ENCODE measurements at places on chromosomes 4 and X.
A peak's percentile ranks its signal among the peaks of the same experiment; 100 is the strongest.

DNA sequence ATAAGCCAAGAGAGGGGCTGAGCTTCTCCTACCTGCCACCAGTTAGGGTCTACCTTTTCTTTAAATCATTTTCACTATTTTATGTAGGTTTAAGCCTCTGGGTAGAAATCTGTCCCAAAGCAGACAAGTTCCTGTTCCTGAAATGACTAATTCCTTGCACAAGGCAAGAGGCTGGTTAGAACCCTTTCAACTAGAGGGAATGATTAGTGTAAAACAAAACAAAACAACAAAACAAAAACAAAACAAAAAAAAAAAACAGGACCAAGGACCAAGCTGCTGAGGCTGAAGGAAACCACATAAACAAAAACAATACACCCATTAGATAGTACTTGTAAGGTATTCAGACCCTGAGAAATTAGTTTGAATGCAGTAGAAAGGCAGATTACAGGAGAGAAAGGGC is 62.7 kb downstream of the MAML3 start:
- DNase-seq: no peak

DNA sequence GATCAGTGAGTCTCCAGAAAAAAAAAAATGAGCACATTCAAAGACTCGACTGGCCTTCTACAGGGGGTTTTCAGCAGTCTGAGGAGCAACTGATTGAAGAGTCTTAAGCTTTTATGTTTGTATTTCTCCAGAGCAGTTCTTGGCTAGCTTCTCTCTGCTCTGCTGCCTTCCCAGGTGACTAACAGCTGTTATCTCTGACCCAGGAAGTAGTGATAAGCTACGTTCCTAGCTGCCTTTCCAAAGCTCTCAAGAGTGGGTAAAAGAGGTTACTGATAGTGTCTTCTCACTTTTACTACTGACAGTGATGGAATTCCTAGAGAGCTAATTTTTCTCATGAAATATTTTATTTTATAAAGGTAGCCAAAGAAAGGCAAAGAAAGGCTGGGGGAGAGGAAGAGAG is 66.6 kb downstream of the ENOX2 start:
- DNase-seq: no peak

- no peak for DNase-seq
Measured at GRCh38 chrX:103846386-103846785, 14.3 kb upstream of the RAB9B start.

DNA sequence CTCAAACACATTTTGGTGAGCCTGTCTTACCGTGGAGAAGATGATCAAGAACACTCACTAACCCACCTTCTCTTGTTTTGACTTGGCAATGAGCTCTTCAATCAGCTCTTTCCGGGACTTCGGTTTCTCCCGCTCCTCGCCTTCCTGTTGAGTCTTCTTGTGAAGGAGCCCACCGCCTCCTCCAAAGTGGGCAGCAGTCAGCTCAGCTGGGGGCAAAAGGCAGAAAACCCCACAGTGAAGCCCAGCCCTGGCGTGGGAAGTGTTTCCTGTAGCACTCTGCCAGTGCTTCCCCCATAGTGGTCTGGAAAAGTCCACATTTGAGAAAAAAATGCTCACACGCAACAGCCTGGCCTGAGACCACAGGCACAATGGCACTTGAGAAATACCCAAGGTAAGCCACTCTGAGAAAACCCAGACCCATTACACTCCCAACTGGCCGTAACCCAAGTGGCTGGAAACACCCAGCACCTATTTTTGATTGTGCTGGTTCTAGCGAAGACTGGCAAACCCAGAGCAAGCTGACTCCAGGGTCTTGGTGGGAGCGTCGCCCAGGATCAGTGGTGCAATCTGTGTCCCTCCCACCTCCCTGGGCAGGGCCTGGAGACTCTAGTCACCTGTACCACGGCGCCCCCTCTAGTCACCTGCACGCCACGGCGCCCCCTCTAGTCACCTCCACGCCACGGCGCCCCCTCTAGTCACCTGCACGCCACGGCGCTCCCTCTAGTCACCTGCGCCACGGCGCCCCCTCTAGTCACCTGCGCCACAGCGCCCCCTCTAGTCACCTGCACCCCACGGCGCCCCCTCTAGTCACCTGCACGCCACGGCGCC is 8.6 kb downstream of the NOP14 start:
- no peak for DNase-seq

DNA sequence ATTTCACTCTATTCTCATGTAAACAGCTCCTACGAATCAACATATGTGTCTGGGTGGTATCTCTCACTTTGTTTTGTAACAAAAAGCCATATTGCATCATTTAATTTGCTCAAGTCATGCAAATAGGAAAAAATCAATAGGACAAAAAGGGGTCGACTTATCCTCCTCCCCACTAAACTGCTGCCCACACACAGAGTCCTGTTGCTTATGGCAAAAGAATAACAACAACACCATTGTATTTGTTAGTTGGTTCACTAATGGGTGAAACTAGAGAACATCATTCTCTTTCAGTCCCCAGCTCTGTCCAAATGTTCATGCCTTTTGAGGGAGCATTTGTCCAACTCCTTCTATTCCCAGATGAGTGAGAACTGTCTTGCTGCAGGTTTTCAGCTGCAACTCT is 2.1 kb downstream of the HHIP start:
- no peak for DNase-seq

DNA sequence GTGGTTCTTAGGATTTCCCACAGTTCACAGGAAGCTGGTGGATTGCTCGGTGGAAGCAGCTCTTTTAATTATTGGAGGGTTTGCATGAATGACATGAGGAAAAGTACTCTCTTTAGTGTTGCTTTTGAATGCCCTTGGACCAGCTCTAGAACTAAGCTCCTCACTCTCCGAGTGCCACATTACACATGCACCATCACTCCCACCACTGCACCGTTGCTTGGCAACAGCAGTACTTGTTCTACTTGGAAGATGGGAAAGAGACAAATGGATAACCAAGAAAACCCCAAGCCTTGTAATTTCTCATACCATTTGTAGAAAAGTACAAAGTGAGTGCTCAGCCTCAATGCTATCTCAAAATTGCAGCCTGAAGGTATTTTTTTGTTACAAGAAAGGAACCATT is 620.2 kb upstream of the BOD1L1 start:
- no peak for DNase-seq

GRCh38 chr4:135508006-135508714 is 1306.6 kb upstream of the PABPC4L start:
- no peak for DNase-seq

GRCh38 chr4:69122476-69122875 is 26.2 kb downstream of the UGT2B7 start:
- DNase-seq: no peak

DNA sequence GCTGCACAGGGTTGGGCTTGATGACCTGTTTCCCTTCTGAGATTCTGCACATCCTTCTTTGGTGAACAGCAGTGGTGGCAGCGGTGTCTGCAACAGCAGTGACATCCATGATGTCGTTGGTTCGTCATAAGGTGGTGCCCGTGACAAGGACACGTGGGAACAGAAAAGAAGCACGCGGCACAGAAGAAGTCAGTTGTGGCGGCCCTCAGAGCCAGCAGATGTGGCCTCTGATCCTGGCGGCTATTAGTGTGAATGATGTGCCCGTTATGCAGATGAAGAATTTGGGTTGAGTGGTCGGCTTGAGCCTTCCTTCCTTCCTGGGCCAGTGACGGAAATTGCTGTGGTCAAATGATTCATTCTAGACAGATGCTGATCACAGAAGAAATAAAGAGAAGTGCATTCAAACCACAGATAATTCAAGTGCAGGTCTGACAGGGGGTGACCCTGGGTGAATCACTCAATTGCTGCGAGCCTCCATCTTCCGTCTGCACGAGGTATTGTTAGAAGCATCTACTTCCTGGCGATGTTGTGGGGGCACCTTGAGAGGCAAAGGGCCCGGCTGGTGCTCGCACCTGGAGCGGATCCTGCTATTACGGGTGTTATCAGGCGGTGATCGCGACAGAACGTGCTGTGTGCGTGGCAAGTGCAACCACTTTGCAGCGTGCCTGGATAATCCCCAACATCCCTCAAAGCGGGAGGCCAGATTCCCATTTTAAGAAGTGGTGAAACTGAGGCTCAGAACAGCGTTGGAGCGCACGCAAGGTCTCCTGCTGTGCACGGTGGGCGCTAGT is 215.2 kb upstream of the PSAPL1 start:
- peak; percentile 15 for DNase-seq

DNA sequence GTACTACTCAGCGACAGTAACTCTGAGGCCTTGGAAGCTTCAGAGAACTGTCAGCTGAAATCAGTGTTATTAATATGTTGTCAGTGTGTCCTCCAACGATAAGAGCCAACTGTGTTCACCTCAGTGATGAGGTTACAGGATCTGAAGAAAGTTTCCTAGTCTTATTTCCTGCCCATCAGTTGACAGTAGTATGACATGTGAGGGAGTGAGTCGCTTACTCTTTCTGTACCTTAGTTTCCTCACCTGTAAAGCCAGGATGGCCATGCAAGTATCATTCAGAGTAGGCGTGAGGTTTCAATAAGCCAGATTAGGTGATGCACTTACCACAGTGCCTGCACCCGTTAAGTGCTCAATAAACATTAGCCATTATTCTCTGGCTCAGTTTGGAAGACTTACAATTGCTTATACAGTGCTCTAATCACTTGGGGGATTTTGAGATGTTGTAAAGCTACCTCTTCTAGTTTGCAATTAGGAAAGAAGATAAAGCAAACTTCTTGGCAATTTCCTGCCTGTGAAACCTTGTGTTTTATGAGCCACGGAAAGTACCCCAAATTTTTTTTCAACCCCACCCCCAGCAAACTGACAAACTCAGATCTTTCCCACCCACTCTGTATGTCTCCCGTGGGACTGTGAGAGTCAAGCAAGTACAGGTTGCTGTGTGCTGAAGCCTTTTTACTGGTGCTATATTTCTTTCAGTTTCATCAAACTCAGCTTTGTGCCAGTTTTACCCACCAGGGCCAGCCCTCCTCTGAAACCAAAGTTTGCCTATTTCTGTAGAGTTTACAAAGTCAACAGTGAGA is 62.2 kb downstream of the ANXA3 start:
- no peak for DNase-seq

GRCh38 chrX:68114573-68115129 is 318.6 kb downstream of the OPHN1 start:
- no peak for DNase-seq

DNA sequence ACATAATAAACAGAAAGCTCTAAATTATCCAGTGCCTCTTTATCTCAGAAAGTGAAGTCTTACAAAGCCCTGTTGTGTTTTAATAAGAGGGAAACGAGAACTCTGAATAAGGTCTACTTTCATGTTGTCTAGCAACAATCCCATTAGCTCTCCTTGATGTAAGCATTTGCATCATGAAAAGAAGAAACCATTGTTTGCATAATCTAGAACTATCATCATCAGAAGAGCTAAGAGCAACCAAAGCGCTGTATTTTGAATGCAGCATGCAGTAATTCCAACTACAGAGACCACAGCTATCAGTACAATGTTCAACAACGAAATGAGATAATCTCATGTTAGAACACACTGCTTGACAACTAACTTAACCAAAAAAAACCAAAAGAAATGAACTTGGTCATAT is 257.1 kb downstream of the CAMK2D start:
- DNase-seq: no peak

- DNase-seq: no peak
Measured at GRCh38 chr4:116024954-116025708, 911.7 kb upstream of the NDST4 start.

GRCh38 chr4:171117457-171117856 is 695.7 kb upstream of the GALNTL6 start:
- no peak for DNase-seq

DNA sequence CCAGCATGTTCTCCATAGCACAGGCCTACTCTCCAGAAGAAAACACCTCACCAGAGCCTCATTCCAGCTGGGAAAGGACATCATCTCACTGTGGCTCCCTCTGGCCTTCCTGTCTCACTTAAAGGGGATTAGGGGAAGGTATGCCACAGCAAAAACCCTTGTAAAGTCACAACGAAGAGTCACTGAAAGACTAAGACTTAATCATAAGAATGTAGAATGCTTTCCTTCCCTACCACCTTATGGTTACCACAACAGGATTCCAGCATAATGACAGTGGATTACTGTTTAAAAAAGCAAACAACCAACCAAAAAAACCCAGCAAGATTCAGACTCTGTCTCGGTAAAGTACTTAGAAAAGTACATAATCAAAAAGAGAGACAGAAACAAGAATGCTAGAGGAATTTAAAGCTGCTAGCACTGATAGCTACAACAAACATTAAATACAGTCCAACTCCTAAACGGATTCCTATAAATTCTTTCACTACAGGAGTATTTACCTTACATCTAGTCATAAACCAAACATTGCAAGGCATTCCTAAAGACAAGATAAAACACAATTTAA is 75.1 kb downstream of the BANK1 start:
- no peak for DNase-seq

- no peak for DNase-seq
Measured at GRCh38 chr4:84403656-84404055, 95.4 kb downstream of the NKX6-1 start.

GRCh38 chrX:79139446-79139845 is 5.0 kb upstream of the GPR174 start:
- DNase-seq: no peak

DNA sequence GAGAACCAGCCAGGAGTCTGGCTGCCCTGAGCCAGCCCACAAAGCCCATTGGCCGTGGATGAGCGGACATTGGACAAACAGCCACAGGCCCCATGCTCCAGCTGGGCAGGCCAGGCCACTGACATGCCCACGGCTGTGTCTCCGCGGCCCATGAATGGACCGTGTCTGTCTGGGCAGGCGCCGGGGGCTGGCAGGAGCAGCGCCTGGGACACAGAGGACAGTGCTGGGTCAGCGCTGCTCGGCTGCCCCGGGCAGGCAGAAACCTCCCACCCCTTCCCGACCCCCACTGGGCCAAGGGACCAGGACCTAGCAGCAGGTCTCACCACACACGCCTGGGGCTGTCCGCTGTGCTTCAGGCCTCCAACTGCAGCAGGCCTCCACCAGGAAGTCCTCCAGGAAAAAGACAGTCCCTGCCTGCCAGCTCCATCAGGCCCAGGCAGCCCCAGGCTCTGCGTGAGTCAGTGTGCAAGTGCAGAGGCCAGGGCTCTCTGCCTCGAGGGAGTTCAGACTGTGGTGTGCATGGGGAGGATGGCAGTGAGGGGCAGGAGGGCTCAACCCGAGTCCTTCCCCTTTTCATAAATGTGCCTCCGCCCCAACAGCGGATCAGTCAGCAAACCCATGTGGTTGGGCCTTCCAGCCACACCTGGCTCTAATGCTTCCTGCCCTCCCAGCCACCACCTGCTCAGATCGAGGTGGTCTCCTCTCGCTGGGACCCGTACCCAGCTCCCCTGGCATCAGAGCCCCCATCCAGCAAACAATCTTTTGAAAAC is 17.2 kb upstream of the FGFR3 start:
- no peak for DNase-seq
